ENCODE measurements at places on chromosomes 11 and 22.

DNA sequence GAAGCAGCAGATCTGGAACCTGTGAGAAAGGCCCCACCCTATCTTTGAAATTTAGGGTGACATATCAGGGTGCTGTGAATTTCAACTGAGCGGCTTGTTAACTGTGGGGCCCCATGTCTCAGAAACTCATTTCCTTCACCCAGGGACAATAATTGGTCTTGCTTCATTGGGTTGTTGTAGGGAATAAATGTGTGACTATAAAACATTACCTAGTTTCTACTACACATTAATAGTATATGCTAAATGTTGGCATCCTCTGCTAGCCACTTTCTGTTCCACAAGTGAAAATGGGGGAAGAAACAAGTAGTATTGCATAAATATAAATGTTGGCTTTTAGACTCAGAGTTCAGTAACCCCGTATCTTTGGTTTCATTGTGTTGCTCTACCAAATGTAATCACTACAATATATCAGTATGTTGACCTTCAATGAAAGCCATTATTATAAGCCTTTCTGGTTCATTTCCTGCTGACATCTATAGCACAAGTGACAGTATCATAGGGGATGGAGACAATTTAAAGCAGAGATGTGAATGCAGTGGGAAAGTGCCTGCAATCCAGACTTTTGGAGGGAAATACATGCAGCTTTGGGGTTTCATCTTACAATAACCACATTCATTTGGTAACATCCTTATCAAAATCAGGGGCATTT lies 905.5 kb upstream of the RAG2 start:
- DNase-seq, result no peak

DNA sequence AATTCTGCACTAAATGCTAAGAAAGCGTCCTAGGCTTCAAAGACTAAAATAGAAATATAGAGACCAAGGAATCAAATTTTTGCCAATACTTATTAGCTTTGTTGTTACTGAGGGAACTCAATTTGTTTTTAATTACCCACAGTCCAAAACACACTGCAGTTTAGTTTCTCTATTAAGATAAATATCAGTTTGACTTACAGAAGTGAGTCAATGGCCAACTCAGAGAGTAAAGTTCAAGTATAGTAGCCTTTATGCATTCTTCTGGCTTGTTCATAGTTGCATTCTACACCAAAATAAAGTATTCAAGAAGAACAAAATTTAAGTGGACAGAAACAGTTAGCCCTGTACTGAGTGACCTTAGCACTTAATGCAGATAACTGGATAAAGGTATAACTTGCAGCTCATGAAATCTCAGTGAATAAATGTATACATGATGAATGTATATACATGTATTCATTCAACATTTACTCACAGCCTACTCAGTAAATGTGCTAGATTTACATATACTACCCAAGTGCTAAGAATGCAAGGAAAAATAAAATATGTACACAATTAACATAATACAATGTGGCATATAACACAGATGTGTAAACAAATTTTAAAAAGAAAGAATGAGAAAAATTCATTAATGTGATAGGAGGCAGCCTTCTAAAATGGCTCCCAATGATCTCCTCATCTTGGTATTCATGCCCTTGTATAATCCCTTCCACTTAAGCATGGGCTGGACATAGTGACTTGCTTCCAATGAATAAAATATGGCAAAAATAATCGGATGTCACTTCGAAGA lies 9.7 kb upstream of the RNF141 start:
- DNase-seq, result no peak

GRCh38 chr11:58524232-58525036 lies 16.5 kb upstream of the OR5B21 start:
- DNase-seq, result no peak

GRCh38 chr11:65790104-65790901 lies 3.4 kb downstream of the OVOL1 start:
- no peak for DNase-seq

- no peak for DNase-seq
Observed at GRCh38 chr11:128765571-128766549, 72.0 kb downstream of the FLI1 start.

DNA sequence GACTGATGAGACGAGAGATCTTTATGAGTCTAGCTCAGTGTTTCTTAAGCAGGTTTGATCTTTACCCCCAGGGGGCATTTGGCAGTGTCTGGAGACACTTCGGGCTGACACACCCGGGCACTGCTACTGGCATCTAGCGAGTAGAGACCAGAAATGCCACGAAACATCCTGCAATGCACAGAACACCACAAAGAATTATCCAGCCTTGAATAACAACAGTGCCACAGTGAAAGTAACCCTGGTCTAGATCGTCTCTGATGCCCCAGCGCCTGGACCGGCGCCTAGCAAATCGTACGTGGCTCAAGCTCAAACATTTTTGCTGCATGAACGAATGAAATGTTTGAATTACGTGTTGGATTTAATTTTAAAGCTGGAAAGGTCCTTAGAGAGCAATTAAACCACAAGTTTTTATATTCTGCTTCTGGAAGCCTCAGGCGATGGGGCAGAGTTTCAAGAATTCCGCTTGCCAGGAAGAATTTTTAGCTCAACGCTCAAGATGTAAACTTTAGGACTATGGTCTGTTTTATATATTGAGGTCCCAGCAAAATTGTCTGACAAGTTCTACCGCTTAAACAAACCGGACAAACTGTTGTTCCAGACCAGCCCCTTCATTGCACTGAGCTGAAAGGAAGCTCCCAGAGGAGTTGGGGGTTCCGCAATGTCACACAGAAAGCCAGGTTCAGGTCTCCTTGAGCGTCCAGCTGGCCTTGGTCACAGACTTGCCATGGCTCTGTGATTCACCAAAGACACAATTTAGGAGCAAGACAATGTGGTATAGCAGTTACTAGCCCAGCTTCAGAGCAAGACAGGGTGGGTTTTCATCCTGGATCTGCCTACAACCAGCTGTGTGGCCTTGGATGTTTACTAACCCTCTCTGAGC lies 44.2 kb upstream of the SMTN start:
- no peak for DNase-seq

DNA sequence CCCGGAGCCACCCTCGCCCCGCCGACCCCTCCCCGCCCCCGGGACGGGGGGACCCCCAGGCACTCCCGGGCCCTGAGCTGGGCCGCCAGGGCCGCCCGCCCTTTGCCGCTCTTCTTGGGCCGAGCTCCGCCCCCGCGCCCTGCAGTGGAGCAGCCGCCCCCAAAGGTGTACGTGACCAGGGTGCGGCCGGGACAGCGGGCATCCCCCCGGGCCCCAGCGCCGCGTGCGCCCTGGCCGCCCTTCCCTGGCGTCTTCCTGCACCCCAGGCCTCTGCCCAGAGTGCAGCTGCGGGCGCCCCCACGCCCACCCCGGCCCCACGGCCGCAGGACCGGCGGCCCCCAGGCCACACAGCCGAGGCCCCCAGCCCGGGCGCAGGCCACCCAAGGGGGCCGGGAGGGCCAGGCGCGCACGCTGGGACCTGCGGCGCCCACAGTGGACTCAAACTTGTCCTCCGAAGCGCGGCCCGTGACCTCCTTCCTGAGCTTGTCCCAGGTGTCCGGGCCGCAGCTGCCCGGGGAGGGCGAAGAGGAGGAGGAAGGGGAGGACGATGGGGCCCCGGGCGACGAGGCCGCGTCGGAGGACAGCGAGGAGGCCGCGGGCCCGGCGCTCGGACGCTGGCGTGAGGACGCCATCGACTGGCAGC lies 7.4 kb downstream of the B4GALNT4 start:
- DNase-seq, result no peak

DNA sequence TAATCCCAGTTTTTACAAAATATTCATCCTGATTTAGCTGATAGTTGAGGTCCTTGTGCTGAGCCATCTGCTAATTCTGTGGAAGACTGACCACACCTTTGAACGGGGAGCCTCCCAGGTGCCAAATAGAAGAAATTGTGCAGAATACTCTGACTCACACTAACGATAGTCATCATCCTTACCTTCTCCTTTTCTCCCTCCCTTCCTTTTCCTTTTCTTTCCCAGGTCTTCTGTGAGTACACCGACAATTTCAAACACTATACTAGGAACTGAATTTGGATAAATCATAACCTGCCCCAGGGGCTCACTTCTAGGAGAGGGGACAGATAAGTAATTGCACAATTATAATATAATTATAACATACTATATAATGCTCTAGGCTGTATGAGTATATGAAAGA lies 73.1 kb upstream of the CTSC start:
- DNase-seq, result no peak

- DNase-seq, result no peak
Observed at GRCh38 chr11:94557992-94558391, 9.2 kb upstream of the PIWIL4 start.

- DNase-seq, result no peak
Observed at GRCh38 chr11:65540290-65541092, 15.6 kb downstream of the SCYL1 start.

DNA sequence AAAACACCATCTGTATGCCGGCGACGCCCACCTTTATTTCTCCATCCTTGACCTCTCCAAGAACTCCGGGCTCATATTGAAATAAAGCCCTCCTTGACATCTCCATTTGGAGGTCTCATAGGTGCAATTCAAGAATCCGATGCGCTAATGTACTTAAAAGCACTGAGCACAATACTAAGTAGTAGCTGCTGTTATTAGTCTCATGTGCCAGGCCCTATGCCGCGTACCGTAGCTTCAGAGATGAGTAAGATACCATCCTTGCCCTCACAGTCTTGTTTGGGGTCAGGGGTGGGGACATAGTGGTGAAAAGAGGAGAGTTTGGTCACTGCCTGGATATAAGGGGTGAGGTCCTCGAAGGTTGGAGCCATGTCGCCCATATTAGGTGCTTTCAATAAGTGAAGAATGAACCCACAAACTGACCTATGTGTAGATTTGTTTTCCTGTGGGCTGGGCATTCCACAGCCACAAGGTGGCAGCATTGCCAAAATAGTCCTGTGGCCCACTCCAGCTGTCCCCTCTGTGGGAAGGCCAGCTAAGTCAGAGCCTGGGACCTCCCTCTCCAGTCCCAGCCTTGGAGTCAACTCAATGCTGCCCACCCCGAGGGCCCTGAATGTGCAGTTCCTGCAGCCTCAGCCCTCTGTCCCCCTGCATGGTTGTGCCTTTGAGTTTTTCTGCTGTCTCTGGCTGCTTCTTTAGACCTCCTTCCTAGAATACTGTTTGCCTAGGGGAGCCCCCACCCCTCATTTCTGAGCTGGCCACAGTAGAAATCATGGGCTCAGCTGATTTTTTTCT lies 6.5 kb downstream of the DCPS start:
- peak; percentile 15 for DNase-seq

DNA sequence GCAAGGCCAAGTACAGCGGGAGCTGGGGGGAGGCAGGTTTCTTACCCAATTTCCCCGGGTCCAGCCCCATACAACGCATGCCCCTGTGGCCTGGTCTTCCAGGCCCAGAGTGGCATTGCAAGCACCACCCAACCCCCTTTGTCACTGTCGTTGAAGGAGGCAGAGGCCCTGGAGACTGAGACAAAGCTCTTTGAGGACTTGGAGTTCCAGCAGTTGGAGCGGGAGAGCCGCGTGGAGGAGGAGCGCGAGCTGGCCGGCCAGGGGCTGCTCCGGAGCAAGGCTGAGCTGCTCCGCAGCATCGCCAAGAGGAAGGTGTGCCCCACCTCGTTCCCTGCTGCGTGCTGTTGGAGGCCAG lies 27.8 kb downstream of the PHLDB1 start:
- DNase-seq, result no peak

DNA sequence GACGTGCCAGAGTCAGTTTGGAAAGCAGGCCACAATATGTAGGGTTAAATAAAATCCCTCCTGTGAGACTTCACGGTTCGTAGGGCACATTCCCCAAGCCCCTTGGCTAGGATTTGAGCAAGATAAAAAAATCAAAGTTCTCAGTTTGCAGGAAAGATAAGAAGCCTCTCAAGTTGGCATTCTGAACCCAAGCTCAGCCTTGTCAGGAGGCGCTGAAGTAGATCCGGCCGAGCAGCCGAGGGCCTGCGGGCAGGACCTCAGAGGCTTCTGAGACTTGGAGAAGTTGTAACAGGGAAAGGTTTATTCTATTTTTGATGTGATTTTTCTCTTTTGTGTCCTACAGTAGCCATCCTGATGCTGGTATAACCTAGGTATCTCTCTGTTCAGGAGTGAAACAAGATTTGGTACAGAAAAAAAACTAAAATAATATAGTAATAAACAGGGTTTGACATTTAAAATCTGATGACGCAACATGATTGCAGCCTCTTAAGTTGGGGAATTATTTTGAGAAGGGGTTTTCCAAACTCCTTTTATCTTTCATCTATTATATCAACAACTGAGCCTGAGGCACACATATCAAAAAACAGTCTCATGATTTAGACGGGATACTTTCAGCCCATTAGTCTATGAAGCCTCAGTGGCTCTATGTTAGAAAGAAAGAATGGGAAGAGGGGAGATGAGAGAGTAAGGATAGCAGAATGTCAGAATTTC lies 10.1 kb downstream of the PATE2 start:
- DNase-seq, result no peak

- DNase-seq, result no peak
Observed at GRCh38 chr11:17972987-17973386, 39.9 kb downstream of the SERGEF start.

- DNase-seq, result no peak
Observed at GRCh38 chr11:68670208-68670992, 13.9 kb upstream of the GAL start.

- no peak for DNase-seq
Observed at GRCh38 chr11:116379185-116379828, 393.5 kb downstream of the BUD13 start.

DNA sequence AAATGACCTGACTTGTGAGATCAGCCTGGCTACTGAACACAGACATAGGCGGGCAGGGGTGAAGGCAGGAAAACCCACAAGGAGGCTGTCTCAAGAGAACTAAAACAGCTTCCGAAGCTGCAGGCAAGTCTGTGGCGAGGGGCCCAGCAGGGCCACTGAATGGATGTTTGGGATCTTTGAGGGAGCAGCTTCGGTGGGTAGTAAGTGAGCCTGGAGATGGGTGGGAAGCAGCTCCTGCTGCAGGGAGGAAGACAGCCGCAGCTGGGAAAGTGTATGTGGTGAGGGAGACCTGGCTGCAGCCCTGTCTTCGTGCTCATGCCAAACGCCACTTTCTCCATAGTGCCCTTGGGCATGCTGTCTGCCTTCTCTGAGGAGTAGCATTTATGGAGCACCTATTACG lies 3.4 kb downstream of the CCDC86 start:
- no peak for DNase-seq

- DNase-seq, result no peak
Observed at GRCh38 chr22:24982301-24983056, 30.0 kb downstream of the KIAA1671 start.

GRCh38 chr11:110720431-110721275 lies 8.4 kb upstream of the ARHGAP20 start:
- no peak for DNase-seq

- DNase-seq, result no peak
Observed at GRCh38 chr11:126683766-126684728, 316.5 kb downstream of the KIRREL3 start.

DNA sequence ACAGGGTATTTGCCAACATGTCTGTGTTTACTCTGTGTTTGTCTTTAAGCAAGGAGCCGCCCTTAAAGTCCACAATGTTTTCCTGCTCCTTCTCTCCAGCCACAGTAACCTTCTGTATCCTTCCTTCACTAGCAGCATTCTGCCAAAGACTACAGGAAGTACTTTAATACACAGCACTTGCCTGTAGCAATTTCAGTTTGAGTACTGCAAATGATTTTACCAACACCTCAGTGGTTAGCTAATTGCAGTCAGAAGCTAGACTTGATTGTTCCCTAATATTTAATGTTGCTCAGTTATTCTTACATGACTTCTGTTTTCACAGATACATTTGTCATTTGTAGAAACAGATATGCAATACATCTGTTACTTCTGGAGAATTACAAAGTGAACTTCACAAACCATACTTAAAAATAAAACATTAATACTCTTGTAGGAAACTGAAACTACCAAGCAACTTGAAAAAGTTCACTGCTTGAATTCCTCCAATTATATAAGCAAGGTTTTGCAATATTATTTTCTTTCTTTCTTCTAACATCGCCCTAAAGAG lies 69.1 kb downstream of the FCHSD2 start:
- DNase-seq, result no peak

Measured in NCI-H2107 (cell line).